ENCODE measurements at places on chromosomes 4 and X. TPM values are rescaled to one million over a fixed set of nuclear protein-coding genes. Genes with fewer than 3 reads are reported as not detected.

- no peaks in the 10 kb centered on the region for H3K36me3 ChIP-seq
- H3K4me3 ChIP-seq = no peak overlapping the region
- no peaks in the 10 kb centered on the region for H3K4me1 ChIP-seq
- no peaks in the 10 kb centered on the region for H3K27me3 ChIP-seq
Measured at GRCh38 chr4:88366460-88366859, 12.2 kb upstream of the HERC6 start.

MMRN1 gene
- 0.27 TPM for total RNA-seq

OSTC gene
- total RNA-seq = 222 TPM

GRCh38 chr4:97998203-97998602 is 145.1 kb downstream of the STPG2 start:
- no peaks in the 10 kb centered on the region for H3K36me3 ChIP-seq
- DNase-seq = no peak
- no peak overlapping the region for H3K27ac ChIP-seq
- no peaks in the 10 kb centered on the region for H3K27me3 ChIP-seq
- H3K4me1 ChIP-seq = no peaks in the 10 kb centered on the region

GRCh38 chr4:183722731-183723560 is 63.9 kb downstream of the TRAPPC11 start:
- no peaks in the 10 kb centered on the region for H3K36me3 ChIP-seq
- DNase-seq = peak; percentile 67
- H3K4me1 ChIP-seq = no peaks in the 10 kb centered on the region
- peak overlapping the region; percentile 30 for H3K4me3 ChIP-seq
- H3K27me3 ChIP-seq = peaks cover 19% of the 10 kb centered on the region
- H3K27ac ChIP-seq = no peak overlapping the region

DNA sequence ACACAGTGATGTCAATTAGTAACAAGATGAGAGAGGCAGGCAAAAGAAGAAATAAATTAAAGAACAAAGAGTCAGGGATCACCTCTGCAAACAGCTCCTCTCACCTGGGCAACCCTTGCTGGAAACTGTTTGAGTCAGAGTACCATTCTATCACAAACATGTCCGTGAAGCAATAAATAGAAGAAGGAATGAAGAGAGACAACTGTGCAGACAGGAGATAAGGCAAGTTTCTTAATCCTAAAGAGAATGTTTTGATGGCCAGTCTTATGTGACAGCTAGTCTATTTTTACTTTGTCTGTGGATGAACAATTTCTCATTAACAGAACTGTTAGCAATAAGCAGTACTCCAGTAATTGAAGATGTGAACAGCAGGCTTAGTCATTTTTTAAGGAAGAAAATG is 422.4 kb downstream of the DMD start:
- H3K4me3 ChIP-seq = no peak overlapping the region
- no peaks in the 10 kb centered on the region for H3K36me3 ChIP-seq
- H3K27ac ChIP-seq = no peak overlapping the region
- peaks cover 10% of the 10 kb centered on the region for H3K4me1 ChIP-seq
- no peaks in the 10 kb centered on the region for H3K27me3 ChIP-seq

ALAS2 gene
- total RNA-seq = 4.3 TPM

DNA sequence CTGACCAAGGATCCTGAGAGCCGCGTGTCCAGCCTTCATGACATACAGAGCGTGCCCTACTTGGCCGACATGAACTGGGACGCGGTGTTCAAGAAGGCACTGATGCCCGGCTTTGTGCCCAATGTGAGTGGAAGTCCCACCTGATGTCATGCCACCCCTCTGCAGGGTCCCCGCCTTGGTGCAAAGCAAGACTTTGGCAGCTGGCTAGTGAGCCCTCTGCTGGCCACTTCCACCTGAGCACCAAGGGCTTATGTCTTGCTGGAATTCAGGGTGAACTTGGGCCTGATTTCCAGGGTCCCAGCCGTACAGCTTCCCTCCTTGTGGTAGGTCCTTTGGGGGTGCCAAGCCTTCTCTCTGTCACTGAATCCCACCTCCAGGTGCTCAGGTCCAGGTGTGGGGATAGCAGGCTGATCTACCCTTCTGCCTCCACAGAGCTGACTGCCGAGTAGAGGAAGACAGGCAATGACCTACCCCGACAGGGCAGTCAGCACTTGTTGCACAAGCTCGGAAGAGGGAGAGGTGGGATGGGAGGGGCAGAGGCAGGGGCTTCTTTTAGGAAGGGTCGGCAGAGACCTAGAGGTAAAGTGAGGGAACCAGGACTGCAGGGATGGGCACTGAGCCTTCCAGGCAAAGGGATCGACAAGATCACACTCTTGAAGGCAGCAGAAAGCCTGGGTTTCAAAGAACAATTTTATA is 248.1 kb downstream of the EVC2 start:
- H3K4me3 ChIP-seq = no peak overlapping the region
- no peaks in the 10 kb centered on the region for H3K36me3 ChIP-seq
- H3K27me3 ChIP-seq = no peaks in the 10 kb centered on the region
- no peaks in the 10 kb centered on the region for H3K4me1 ChIP-seq
- H3K27ac ChIP-seq = no peak overlapping the region

GRCh38 chrX:22135994-22136684 is 104.0 kb downstream of the PHEX start:
- no peaks in the 10 kb centered on the region for H3K36me3 ChIP-seq
- peaks cover 21% of the 10 kb centered on the region for H3K4me1 ChIP-seq
- no peak overlapping the region for H3K4me3 ChIP-seq
- no peak overlapping the region for H3K27ac ChIP-seq
- no peaks in the 10 kb centered on the region for H3K27me3 ChIP-seq

- no peak overlapping the region for H3K27ac ChIP-seq
- H3K27me3 ChIP-seq = no peaks in the 10 kb centered on the region
- H3K4me3 ChIP-seq = no peak overlapping the region
- no peaks in the 10 kb centered on the region for H3K36me3 ChIP-seq
- DNase-seq = no peak
Measured at GRCh38 chr4:114423582-114423981, 175.0 kb upstream of the UGT8 start.

DNA sequence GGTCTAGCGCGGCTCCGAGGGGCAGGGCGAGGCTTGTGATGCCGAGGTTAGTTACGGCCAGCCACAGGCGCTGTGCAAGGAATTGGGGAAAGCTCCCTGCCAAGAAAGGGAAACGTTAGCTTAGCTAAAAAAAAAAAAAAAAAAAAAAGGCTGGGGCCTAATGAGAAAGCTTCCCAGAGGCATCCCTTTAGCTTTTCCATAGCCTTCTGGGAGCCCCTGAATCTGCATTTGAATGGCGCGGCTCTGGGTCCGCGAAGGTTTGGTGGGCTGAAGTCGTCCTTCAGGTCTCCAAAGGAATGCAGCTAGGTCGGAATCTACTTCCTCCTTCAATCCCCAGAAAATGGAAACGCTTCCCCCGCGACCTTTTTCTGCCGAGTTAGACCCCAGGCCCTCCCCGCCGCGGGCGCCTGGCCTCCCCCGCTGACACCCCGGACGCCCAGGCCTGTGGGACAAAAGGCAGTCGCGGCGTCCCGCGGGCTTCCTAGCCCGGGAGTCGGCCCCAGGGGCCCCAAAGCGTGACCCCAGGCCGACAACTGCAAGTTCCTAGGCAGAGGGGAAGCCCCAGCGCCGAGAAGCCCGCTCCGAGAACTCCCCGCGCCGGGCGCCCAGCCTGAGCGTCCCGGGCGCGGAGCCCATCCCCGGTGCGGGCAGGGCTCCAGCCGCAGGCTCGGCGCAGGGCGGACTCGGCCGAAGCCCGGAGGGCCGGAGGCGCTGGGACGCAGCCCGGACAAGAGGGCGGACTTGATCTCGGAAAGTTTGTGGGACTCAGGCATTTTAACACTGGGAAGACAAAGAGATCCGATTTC is 605 bp upstream of the FAT1 start:
- DNase-seq = peak; percentile 81
- no peaks in the 10 kb centered on the region for H3K4me1 ChIP-seq
- peak overlapping the region; percentile 88 for H3K27ac ChIP-seq
- peak overlapping the region; percentile 75 for H3K4me3 ChIP-seq

Measured in cardiac muscle cell (in vitro differentiated cells and primary cell).